Dermis blood vessel endothelial cell (primary cell): ENCODE measurements at places on chromosomes 4 and X.

DNA sequence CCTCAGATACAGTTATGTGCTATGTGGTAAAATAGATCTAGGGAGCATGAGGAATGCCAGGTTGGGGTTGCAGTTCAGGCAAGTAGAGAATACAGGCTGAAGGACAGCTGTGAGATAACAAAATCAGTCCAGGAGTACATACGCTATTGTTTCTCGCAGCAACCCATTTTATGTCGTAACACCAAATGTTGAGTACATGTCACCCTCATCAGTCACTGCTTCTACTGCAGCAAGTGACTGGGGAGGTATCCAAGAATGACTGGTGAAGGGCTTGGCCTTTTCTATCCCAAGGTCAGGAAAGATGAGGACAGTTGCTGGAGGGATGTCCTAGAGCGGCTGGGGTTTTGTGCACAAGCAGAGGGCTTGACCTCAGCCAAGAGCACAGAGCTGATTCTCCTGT lies 172.1 kb downstream of the CBR4 start:
- no peak for DNase-seq

DNA sequence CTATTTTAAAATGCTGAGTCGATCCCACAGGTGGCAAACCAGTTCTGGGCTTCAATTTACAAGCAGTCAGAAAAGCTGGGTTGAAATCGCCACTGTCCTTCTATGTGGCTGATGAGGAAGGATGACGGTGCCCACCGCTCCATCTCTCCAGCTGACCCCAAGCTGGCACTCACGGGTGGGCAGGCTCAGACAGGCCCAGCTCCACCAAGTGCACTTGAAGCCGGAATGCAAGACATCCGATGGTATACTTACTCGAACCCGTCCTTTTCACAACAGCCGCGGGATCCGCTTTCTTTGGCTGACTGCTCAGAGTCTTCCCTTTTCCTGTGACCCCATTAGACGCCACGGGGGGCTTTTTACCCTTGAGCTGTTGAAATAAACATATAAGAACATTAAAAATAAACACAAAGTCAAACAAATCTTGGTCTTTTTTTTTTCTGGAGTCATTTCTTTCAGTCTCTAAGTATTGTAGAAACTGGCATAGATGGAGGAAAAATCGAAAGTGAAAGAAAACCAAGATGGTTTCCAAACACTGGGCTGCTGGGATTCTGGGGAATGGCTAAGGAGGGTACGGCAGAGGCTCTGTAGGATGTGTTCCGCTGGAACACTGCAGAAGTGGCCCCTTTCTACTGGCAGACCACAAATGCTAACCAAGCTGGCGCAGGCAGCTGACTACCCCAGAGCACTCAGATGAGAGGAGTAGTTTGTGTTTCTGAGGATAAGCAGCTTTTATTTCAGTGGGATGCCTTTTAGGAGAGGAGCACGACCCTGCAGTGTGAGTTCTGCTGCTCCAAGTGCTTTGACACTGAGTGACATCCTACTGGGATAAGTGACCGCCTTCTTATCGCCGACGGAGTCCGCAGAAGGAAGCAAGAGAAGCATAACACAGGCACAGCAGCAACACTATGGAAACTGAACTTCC lies 160.9 kb downstream of the AFAP1 start:
- no peak for DNase-seq

GRCh38 chrX:143633461-143634308 lies 2.2 kb downstream of the SLITRK4 start:
- no peak for DNase-seq

DNA sequence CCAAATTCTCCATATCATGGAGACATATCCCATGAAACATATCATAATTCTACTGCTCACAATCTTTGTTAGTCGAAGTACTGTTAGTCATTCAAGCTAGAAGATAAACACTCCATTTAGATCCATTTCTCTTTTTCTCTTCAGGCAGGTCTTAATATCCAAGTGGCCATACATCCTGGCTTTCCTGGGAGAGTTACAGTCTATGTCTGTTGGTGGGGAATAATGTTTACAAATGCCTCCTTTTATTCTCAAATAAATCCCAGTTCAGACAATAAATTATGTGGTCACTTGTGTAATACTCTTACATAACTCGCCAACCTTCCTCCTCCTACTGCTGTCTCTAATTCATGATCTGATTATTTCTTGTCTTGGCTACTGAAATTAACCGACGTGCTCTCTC lies 82.1 kb downstream of the VCX3B start:
- DNase-seq = no peak

DNA sequence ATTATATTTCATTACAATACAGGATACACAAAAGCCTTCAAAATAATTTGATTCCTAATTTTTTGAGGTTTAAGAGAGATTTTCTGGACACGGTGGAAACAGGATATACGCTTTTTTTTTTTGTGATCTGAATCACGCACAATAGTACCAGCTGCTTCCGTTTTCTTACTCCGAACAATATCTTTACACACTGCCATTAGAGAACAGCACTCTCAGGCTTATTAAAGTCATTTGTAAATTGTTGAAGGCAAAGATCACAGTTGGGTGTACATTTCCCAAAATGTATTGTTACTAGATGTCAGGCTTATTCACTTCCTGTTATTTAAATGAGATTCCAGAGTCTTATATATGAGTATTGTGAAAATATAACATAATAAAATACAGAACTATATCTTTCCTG lies 71.5 kb downstream of the TMEM47 start:
- peak; percentile 89 for DNase-seq

- DNase-seq = no peak
These were observed 176.5 kb upstream of the NRK start for GRCh38 chrX:105645667-105646357.

DNA sequence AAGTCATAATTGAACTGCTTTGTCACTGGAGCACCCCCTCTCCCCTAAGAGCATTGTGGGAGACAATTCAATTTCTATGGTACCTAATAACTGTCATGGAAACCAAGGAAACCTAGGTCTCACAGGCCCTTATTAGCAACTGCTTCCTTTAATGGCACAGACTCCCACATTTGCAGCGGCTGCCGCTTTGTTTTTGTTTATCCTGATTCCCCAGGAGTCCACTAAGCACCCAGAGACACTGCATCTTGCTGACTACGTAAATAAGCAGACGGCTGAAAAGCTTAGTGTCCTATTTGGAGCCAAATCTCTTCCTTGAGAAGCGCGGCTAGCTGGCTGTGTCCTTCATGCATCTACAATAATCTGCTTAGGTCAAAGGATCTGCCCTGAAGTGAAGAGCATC lies 494.4 kb downstream of the TMA16 start:
- DNase-seq = no peak

- DNase-seq = no peak
These were observed 174.2 kb downstream of the GC start for GRCh38 chr4:71609651-71610050.

DNA sequence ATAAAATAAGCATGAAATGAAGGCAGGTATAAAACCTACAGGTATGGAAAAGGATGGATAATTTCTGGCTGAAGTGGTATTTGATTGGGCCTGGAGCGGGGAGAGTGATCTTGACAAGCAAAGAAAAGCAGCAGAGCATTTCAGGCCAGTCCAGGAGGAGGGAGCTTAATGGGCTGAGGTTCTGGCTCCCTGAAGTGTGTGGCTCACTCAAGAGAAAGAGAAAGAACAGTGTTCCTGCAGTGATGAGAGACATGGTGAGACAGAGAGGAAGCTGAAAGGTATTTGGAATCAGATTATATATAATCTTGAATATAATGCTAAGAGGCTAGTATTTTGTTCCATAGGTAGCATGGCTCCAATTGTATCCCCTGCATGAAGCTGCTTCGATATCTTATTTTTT lies 153.5 kb downstream of the MGST2 start:
- no peak for DNase-seq

DNA sequence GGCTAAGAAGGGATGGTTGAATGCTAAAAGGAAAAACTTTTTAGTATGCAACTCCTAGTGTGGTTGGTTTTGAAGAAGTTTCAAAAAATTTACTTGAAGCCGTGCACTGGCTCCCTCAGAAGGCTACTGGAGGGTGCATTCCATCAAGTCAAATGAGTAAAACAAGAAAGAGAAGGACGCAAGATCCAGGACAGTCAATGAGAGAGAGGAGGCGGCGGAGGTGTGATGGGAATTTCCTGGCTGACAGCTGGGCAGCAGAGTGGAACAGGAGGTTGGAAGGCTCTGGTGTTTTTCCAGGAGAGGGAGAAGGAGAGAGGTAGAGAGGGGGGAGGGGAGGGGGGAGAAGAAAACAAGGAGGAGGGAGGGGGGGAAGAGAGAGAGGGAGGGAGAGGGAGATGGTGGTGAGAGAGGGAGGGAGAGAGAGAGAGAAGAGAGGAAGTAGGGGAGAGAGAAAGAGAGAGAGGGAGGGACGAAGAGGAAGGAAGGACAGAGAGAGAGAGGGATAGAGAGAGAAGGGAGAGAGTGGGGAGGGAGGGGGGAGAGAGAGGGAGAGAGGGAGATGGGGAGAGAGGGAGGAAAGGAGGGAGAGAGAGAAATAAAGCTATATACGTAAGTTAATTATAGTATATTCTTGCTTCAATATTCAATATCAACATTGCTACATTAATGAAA lies 126.4 kb downstream of the SH3KBP1 start:
- DNase-seq = no peak

GRCh38 chr4:25878676-25879075 lies 15.9 kb upstream of the SEL1L3 start:
- no peak for DNase-seq

DNA sequence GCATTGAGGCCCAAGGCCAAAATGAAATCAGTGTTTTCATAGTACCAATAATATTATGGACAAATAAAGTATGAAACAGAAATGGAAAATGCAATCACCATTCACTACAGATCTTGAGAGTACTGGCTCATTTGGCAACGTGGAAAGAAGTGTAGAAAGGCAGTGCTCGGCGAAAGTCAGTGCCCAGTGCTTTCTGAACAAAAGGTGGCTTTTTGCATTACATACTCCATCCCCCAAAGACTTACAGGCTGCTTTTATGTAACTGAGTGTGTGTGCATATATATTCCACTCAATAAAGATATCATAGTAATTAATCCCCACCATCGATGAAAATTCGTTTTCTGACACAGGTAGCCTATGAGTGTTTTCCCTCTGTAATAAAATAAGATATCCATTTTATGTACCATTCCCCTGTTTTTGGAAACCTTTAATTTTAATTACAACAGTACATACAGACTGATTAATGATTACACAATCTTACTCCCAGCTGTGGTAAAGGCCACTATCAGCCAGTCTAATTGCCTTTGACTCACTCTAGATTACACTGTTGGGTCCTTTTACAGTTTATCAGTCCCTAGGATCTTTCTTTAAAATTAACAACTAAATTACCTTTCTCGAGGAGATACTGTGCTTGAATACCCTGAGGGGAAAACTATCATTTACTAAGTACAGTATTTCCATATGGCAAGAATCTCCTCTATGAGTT lies 65.9 kb downstream of the MAD2L1 start:
- no peak for DNase-seq

GRCh38 chrX:115713460-115713859 lies 152.5 kb downstream of the PLS3 start:
- DNase-seq = no peak

- no peak for DNase-seq
These were observed 19.2 kb downstream of the ALPK1 start for GRCh38 chr4:112316360-112316759.
